Left ventricle myocardium superior (tissue), 1 donor: ENCODE measurements at places on chromosomes 16 and 17. TPM values are rescaled to one million over a fixed set of nuclear protein-coding genes. Genes with fewer than 3 reads are reported as not detected.

Gene ATAD5
- total RNA-seq, result 0.50 TPM

Gene PPP1R27
- total RNA-seq, result 0.67 TPM

Gene FSCN2
- total RNA-seq, result 0.50 TPM

Gene KCNAB3
- total RNA-seq, result 0.52 TPM

Gene CLDN7
- 1.8 TPM for total RNA-seq

Gene SMPD3
- total RNA-seq, result 1.2 TPM
